ENCODE measurements at places on chromosomes 4 and X.

DNA sequence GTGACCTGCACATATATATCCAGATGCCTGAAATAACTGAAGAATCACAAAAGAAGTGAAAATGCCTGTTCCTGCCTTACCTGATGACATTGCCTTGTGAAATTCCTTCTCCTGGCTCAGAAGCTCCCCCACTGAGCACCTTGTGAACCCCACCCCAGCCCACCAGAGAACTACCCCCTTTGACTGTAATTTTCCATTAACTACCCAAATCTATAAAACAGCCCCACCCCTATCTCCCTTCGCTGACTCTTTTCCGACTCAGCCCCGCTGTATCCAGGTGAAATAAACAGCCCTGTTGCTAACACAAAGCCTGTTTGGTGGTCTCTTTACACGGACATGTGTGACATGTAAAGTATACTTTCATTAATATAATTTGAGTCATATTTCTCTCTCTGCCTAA, 320.3 kb upstream of the TECRL start:
- no peak for DNase-seq

GRCh38 chr4:180817529-180817928, 1425.7 kb upstream of the TENM3 start:
- DNase-seq: no peak

- DNase-seq: peak; percentile 34
Observed at GRCh38 chrX:15915959-15916703, 61.5 kb upstream of the AP1S2 start.

GRCh38 chrX:132853040-132853439, 105.4 kb downstream of the HS6ST2 start:
- peak; percentile 32 for DNase-seq

GRCh38 chr4:138189206-138189605, 52.9 kb downstream of the SLC7A11 start:
- DNase-seq: no peak

GRCh38 chr4:54897590-54897989, 227.8 kb downstream of the KDR start:
- DNase-seq: no peak

DNA sequence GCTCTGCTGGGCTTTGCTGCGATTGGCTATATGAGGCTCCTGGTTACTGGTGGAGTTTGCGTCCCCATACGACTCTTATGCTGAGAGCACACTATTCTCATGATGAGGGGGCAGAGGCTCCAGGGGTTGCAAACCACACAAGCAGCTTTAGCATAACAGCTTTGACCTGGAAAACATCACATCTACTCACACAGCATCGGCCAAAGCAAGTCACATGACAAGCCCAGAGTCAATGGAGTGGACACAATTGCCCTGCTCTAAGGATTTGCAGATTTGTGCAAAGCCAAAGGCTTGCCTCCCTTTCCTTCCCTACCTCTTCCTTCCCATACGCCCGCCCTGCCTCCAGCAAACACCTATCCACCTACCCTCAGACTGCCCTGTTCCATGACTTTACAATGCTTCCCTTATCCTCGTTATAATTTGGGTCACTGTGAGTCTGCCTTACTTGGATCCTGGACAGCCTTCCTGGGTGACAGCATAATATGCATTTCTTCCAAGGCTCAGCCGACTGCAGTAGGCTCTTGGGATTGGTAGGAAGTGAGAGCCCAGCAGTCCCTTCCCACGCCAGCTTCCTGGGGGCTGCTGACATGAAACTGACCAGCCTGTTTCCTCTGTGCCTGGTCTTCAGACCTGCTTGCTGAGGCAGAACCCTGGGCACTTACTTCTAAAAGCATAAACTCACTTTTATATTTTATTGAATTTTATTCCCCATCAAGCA, 208.2 kb upstream of the PSAPL1 start:
- DNase-seq: no peak

- DNase-seq: no peak
Observed at GRCh38 chr4:184409911-184410692, 64.2 kb downstream of the IRF2 start.

- peak; percentile 82 for DNase-seq
Observed at GRCh38 chrX:45807572-45808425, 607.1 kb upstream of the DIPK2B start.

GRCh38 chr4:84800256-84800655, 166.2 kb downstream of the WDFY3 start:
- DNase-seq: no peak

GRCh38 chr4:84849051-84849640, 117.3 kb downstream of the WDFY3 start:
- DNase-seq: no peak

DNA sequence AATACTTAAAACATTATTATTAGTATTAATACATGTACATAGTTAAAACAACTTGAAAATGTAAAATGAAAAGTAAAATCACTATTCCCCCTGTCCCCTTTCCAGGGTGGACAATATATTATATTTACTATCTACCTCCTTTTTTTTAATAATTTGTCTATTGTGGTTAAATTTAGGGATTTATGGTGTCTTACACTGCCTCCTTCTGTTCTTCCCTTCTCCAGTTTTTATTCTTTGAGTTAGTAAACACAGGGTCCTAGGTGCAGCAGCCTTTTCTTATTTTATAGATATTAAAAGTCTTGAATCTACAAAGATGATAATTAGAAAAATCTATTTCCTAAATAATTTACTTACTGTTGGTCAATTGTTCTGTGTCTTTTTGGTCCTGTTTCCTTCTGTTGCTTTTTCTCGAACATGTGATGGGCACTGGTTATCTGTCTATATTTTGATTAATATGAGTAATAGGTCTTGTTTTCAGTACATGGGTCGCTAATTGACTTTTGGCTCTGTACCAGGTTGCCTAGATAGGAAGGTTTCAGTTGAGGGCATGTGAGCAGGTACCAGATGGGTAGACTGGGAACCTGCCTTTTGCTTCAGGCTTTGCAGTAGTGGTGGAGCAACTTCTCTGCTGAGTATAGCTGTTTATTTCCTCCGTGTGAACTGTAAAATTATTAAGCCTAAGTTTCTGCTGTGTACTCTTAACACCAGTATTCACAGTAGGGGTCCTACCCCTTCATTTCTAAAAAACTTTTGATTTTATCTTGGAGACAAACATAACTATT, 1.1 kb downstream of the NUDT9 start:
- peak; percentile 33 for DNase-seq

DNA sequence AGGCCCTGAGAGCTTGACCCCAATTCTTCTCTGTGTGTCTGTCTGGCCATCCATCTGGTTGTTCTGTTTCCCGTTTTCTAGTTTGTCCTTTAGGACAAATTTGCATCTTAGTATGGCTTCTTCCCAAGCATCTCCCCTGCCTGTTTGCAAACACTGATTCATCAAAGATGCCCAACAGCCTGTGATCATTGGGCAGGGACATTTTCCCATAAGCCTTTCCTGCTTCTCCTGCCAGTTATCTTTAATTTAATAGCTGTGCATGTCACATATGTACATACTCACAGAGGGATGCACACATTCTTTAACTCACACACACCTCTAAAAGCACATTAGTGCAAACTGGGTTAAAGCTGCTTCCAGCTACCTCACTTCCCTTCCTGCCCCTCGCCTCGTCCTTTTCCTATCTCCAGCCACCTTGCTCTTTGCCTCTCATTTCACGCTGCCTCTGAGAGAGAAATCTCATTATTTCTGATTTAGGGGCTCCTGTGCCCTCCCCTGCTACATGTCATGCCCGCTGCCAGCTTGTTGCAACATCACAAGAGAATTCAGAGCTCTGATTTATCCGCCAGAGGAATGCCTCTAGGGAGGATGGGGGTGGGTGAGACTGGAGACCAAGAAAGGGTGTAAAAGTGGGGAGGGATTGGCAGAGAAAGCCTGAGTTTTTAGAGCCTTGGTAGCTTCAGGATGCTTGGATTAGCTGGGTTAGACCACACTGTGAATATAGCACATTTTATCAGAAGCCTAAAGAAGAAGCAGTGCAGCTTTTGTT, 100.6 kb downstream of the NHS start:
- peak; percentile 67 for DNase-seq

- no peak for DNase-seq
Observed at GRCh38 chr4:73948990-73949706, 32.7 kb downstream of the PF4 start.

DNA sequence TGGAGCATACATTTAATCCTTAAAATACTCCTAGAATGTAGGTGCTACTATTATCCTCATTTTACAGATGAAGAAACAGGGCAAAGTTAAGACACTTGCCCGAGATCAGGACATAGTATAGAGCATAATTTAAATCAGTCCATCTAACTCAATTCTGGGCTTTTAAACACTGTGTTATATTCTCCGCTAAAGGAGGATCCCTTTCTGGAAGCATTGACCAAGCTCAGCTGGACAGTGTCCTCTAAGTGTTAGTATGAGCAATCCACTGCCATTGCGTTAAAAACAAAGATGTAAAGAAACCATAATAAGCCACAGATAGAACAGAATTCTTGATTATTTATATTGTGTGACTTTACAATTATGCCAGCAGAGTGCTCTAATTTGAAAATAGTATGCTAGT, 207.0 kb downstream of the ARHGAP24 start:
- DNase-seq: no peak

GRCh38 chr4:77015390-77015789, 60.4 kb downstream of the CCNI start:
- DNase-seq: no peak

DNA sequence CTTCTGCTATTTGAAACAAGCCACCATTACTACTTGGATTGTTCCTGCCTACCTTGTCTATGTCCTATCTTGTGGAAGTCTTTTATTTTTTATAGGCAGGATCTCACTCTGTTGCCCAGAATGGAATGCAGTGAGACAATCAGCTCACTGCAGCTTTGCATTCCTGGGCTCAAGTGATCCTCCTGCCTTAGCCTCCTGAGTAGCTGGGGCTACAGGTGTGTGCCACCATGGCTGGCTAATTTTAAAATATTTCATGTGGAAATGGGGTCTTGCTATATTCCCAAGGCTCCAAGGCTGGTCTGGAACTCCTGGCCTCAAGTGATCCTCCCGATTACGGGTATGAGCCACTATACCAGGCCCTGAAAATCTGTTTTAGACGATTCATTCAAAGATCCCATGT, 7.6 kb downstream of the RPS3A start:
- DNase-seq: no peak

- DNase-seq: peak; percentile 2
Observed at GRCh38 chr4:53633608-53634007, 42.3 kb upstream of the LNX1 start.

DNA sequence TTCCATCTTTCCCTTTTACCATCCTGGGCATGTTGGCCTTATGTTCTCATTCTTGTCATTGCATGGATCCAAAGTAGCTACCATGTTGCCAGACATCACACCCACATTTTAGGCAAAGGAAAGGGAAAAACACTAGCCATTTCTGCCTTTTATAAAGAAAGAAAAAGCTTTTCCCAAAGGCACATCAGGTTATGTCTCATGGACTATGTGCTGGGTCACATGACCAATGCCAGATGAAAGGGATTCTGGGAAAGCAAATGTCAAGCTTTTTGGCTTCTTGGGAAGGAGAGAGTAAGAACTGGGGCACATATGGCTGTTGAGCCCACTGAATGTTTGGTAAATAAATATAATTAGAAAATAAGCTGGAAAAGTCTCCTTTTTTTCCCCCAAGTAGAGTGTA, 4.3 kb upstream of the SOD3 start:
- DNase-seq: no peak

- DNase-seq: no peak
Observed at GRCh38 chrX:11778230-11778629, 20.2 kb downstream of the MSL3 start.

GRCh38 chr4:7822877-7823276, 116.8 kb downstream of the AFAP1 start:
- DNase-seq: no peak

GRCh38 chr4:99404595-99405287, 30.4 kb downstream of the ADH7 start:
- DNase-seq: peak; percentile 88

DNA sequence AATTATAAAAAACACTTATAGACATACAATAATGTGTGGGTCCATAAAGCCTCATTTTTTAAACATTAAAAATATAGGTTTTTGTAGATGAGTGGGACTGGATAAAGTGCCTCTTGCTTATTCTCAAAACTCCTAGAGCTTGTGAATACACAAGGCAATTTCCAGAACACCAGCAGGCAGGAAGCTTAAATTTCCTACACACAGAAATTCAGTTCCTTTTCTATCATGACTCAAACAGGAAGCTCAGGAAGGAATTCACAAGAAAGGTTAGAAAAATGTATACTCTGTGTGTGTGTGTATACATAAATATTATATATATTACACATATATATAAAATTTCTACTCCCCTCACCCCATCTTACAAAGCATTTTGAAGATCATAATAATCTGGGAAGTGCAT, 11.3 kb downstream of the MAGEB6 start:
- no peak for DNase-seq

DNA sequence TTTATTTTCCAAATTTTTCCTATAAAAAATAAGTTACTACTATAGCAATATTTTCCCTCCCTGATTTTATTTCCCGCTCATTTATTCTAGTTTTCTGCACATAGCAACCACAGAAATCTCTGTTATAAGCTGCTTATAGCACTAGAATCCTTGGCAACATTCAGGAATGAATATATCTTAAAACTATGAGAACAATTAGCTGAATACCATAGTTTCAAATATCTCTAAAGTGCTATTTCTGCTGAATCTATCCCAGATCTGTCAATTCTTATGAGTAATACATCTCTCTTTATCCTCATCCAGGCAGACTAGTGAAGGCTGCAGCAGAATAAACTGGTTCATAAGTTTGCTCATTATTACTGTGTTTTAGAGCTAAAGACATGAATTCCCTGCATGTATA, 622.9 kb upstream of the DIPK2B start:
- DNase-seq: no peak

- DNase-seq: peak; percentile 1
Observed at GRCh38 chr4:140395668-140396067, 22.2 kb downstream of the SCOC start.

GRCh38 chrX:130262231-130262630, 6.5 kb downstream of the ZNF280C start:
- DNase-seq: no peak

- no peak for DNase-seq
Observed at GRCh38 chr4:54225598-54226403, 3.3 kb upstream of the PDGFRA start.

DNA sequence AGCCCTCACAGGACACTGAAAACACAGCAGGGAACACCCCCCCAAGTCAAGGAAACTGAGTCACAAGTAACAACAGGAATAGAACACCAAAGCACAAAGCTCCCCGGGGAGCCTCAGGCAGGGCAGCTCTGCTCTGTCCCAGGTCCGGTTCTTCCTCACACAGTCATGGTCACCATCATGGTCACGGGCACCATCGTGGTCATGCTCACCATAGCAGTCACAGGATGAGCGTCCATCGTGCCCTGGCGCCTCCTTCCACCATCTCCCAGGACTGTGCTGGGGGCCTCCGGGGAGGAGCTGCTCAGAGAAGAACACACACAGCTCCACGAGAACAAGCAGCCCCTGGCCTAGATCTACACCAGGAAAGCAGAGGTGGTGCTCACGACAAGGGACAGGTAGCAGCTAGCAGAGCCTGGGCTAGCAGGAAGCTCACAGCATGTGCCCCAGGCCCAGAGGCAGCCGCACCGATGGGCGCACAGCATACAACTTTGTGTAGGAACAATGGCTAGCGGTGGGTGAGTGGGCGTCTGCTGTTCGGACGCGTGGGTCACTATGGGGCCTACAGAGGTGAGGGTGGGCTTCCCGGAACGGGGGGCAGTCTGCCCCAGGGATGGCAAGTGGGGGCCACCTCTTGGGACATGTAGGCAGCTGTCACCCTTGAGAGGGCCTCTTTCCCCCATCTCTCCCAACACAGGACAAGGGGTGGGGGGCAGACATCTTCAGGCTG, 3.4 kb downstream of the PNMA6F start:
- no peak for DNase-seq

GRCh38 chrX:36974911-36975310, 33.3 kb upstream of the FAM47C start:
- DNase-seq: no peak

- DNase-seq: peak; percentile 50
Observed at GRCh38 chr4:149553959-149554520, 261.6 kb downstream of the IQCM start.

Data from M059J (cell line).